OCI-M1 (cell line): ENCODE measurements at places on chromosomes 6 and 20.

DNA sequence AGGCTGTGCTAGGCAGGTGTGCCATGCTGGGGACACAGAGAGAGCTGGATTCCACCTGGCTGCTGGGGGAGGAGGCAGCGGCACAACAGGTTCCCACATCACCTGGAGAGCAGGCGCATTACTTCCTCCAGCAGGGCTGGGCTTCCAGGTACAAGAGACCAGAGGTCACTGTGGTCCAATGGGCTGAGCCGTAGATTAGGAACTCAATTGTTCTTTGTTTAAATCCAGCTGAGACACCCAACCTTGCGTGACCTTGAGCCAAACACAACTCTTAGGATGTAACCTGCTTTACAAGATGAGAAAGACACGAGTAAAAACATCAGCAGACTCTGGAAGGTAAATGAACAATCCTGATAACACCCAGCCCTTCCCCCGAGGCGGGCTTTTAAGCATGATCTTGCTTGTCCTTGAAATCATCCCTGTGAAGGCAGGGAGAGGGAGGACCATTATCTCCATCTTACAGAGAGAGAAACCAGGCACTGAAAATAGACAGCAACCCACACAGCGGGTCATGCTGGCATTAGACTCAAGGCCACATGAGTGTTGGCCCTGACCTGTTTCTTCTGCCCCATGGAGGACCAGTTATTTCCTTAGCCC is 216.5 kb upstream of the RREB1 start:
- no peak for DNase-seq

- DNase-seq = no peak
Observed at GRCh38 chr20:23868321-23868720, 11.2 kb downstream of the CST5 start.

DNA sequence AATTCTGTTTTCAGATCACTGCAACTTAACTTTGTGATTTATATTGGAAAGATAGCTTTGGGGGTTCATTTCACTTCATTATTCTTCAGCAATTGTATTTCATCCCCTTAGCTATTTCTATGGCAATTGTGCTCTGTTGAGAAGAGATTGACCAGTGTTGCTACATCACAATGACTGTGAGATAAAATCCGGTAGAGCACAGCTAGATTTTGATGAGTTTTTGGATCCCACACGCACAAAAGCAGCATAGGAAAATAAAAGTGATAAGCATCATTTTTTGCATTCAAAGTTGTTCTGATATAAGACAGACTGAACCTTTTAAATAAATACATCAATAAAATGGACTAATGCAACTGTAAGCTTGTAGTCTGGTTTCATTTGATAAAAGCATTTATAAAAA is 734.8 kb downstream of the KIF16B start:
- DNase-seq = no peak

DNA sequence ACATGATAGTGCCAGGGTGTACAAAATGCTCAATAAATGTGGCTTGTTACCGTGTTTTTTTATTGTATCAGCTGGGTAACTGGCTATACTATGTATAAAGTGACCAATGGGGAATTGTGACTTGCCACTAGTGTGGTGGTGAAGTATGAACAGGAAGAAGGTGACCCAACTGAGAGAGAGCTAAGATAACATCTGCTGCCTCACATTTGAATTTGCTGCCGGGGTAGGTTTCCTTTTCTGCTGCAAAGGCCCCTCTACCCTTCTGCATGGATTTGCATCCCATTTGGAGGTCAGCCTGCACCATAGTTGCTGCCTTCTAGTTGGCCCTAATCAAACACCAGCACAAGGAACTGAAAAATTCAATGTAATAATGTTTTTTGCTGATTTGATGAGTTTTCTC is 24.1 kb downstream of the IL17A start:
- DNase-seq = no peak

DNA sequence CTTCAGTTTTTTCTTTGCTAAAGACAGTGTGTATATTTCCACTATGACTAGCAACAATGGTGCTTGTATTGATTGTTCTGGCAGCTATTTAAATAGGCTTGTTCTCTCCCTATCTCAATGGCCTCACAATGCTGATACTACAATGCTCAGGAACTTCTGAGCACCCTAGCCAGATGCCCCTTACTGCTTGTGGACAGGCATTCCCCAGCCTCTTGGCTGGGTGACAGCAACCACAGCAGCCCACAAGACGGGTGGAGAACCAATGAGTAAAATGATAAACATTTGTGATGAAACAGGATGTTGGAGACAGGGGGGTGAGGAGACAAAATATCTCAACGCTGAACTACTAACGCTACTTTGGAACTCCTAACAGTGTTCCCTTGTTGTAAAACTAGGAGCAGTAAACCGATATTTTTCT is 42.3 kb downstream of the HIVEP2 start:
- peak; percentile 99 for DNase-seq

- no peak for DNase-seq
Observed at GRCh38 chr6:75819776-75820487, 70.9 kb downstream of the MYO6 start.

DNA sequence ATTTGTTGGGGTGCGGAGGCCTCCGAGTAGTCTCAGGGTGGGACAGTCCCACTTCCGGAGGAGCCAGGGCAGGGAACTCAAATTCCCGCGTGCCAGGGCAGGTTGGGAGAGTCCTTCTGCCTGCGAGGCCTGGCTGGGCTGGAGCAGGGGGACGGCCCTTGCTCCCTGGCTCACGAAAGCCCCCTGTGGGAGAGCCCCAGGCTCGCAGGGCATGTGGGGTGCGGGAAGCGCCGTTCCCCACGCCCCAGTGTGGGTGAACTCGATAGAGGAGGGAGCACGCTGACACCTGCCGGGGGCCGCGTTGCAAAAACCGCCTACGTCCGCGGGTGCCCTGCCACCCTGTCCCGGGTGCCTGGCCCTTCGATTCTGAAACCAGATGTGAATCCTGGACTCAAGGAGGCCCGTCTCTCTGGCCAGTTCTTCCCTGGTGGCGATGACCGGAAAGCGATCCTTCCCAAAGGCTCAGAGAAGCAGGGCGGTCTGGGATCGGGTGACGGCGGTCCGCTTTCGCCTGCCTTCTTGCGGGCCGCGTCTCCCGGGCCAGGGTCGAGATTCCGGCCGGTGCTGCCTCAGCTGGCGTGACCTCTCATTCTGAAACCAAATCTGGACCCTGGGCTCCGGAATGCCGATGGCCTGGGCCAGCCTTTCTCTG is 1846.5 kb upstream of the DEFB115 start:
- no peak for DNase-seq

DNA sequence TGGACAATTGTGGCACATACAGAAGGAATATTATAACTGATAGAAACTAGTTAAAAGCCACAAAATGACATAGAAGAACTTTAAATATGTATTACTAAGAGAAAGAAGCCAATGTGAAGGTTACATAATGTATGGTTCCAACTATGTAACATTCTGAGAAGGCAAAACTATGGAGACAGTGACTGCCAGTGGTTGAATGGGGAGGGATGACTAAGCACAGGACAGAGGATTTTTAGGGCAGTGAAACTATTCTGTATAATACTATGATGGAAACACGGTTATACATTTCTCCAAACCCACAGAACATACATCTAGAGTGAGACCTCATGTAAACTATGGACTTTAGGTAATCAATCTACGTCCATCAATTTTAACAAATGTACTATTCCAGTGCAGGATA is 22.4 kb downstream of the SYNCRIP start:
- no peak for DNase-seq

GRCh38 chr20:58909585-58909984 is 57.1 kb downstream of the GNAS start:
- no peak for DNase-seq

- no peak for DNase-seq
Observed at GRCh38 chr6:125009578-125009977, 47.3 kb downstream of the RNF217 start.

DNA sequence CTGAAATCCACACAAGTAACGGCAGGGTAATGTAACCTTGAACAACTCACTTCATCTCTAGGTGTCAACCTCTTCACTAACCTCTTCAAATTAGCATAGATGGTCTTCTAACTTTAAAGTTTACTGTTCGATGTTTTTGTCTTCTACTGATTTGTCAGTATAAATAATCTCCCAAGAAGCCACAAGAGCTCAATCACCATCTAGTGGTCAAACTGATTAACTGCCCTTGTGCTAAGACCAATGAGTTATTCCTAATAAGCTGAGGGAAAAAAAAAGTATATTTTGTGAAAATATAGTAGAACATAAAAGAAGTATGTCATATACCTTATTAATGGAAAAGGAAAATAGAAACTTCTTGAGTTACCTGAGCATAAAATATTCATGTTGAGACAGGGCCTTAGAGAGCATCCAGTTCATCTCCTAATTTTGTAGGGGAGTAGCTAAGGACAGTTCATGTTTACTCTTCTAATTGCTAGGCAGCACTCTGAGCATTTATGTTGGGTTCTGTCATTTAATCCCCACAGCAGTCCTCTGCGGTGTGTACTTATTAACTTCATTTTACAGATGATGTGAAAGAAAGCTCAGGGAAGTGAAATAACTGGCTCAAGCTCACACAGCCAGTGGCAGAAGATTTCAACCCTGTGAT is 317.1 kb downstream of the ESR1 start:
- peak; percentile 76 for DNase-seq

DNA sequence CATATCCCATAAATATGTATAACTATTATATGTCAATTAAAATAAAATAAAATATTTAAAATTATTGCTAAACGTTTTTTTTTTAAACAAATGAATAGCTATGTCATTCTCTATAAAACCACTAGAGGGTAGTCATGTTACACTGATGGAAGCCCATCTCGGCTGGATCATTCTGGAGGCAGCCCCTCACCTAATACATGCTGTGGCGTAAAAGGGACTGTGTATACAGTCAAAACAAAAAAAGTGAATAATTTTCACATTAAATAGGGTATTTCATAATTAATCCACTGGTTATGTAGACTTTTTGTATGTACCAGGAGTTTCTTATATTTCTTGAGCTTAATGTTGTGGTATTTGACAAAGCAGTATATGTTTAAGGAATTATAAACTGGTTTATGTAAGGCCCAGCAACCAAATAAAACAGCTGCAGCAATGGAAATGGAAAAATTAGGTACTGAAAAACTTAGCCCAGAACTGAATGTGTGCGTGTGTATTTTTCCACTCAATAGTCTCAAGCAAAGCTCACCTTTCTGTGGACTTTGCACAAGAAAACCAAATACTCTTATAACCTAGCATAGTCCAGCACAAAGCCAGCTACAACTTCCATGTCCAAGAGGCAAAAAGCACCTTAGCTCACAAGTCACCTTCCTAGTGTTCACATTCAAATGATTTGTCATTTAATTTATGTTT is 81.7 kb downstream of the COL9A1 start:
- peak; percentile 65 for DNase-seq

- DNase-seq = no peak
Observed at GRCh38 chr6:165662749-165663376, at the start of gene PDE10A. TSS of gene PDE10A (minus strand) at chr6:165663241. CDS start at chr6:165662811, 430 bp downstream.

DNA sequence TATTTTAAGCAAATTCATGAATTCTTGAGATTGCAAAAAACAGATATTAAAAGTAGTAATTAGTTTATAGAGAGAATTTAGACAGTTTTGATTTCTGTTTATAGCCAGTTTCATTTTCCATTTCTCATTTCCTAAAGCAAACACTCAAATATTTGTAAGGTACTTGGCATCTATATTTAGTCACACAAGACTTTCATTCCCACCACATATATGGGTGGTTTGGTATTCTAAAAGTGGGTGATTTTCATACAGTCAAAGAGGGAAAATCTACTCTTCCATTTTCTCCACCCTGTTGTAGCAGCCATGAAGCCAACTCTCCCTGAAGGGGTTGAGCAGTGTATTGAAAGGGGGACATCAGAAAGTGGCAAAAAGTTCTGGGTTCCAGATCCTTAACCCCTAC is 181.1 kb upstream of the SUPT3H start:
- DNase-seq = no peak

DNA sequence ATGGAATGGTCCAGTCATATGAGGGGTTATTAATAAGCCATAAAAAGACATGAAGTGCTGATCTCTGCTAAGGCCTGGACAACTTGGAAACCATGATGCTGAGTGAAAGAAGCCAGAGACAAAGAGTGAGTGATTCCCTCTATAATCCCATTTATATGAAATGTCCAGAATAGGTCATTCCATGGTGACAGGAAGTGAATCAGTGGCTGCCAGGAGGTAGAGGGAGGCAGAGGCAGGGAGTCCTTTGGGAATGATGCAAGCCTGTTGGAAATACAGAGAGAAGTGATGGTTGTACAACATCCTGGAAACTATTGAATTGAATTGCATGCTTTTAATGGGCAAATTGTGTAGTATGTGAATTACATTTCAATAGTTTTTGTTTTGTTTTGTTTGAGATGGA is 26.4 kb downstream of the ANKRD60 start:
- DNase-seq = no peak

DNA sequence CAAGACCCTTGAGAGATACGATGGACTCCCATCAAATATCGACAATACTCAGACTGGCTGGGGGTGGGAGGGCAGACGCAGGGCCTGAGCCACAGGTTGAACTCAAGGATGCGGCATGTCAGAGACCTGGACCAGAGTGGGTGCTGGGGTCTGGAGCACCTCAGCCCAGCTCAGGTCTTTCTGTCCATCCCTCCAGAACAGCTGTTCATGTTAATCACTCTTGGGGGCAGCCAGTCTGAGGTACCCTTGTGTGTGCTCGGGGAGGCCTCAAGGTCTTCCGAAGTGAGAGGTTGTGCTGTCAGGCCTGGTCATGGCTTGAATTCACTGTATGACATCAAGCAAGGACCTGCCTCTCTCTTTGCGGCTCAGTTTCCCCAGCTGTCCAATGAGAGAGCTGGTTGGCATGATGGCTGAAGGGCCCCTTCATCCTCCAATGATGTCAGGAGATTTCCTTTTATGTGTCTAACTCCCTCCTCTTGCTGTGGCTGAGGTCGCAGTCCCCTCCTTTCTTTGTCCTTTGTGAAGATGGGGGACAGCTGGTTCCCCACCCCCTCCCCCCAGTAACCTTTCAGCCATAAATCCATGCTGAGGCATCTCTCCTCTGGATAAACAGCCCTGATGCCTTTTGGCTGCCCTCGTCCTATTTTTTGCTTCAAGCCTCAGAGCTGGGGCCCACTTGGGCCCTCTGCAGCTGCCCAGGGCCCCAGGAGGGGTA is 15.3 kb downstream of the MYH7B start:
- no peak for DNase-seq

DNA sequence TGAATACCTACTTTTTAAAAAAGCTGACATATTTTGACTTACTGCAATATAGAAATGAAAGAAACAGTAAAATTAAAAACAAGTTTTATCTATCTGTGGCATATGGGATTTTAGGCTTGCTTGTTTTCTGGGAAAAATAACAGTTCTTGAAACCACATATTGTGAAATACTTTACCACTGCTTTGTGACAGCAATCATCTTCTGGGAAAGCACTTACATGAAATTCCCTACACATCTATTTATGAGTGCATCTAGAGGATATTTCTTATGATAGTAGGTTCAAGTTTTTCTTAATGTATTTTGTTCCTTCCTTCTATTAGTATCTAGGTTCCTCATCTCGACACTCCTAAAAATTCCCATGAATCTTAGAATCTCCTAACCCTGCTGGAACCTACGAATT is 75.2 kb downstream of the STXBP5 start:
- DNase-seq = peak; percentile 91

DNA sequence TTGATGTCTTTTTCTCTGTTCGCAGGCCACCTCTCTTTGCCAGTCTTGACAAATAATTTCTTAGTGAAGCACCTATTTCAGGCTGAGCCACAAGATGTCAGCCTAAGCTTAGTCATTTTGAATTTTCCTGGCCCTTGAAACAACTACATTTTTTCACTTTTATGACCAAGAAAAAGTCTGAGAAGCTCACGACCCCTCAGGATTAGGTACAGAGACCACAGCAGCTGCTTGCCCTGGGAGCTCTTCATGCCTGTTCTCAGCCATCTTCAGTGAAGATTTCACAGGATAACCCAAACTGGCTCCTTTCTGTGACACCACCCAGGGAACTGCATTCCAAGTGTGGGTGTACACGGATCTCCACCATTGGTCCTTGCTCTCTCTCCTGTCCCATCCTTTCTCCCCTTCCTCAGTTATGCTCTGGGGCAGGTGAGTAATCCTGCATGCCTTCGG is 38.4 kb upstream of the SPTLC3 start:
- peak; percentile 32 for DNase-seq
